Endothelial cell of umbilical vein (primary cell): ENCODE measurements at places on chromosomes 4 and X.
A peak's percentile ranks its signal among the peaks of the same experiment; 100 is the strongest.

DNA sequence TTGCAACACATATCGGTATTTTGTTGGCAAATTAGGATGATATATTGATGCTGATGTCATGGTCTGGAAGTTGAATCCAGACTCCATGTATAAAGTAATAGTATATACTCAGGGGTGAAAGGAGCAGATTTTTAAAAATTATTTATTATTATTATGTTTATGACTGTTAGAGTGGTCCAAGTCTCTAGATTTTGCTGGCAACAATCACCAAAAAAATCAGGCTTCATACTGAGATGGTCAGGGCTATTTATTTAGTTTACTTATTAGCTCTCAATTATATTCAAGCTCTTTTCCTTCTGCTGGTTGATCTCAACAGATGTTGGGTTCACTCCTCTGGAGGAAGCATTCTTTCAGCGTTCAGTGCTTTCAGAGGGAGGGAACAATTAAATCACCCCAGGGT lies 73.9 kb upstream of the VCX3B start:
- DNase-seq = no peak

- no peak for DNase-seq
Measured at GRCh38 chr4:173556398-173557131, 26.5 kb upstream of the HAND2 start.

DNA sequence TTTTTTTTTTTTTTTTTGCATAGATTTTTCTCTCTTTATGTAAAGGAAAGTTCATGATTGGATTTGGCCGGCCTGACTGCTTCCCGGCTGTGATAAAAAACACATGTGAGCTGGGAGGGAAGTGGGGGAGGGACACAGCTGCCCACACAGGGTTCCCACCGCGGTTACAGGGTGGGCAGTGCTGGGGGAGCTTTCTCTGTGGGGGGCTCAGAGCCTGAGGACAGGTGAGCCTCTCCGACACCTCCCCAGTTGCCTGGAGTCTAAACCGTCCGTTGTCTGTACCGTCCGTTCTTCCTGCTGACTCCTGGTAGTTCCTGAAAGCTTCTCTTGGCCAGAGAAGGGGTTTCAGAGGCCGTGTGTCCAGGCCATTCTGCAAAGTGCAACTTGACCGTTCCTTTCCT lies 21.8 kb downstream of the SHOX start:
- no peak for DNase-seq

DNA sequence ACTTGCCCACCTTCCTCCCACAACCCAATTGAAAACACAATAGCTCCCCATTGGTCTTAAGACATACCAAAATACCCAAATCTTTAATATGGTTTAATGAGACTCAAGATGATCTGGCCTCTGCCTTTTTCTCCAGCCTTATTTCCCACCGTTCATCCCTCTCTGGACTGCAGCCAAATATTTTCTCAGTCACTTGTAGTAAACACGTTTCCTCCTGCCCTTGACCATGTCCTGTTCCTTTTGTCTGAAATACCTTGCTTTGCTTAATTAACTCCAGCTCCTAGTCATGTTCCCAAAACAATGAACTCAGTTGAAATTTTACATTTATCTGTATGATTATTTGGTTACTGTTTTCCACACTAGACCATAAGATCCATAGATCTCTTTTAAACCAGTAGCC lies 8.4 kb upstream of the NUP54 start:
- peak; percentile 75 for DNase-seq

- no peak for DNase-seq
Measured at GRCh38 chrX:129634541-129634940, 20.2 kb downstream of the APLN start.

DNA sequence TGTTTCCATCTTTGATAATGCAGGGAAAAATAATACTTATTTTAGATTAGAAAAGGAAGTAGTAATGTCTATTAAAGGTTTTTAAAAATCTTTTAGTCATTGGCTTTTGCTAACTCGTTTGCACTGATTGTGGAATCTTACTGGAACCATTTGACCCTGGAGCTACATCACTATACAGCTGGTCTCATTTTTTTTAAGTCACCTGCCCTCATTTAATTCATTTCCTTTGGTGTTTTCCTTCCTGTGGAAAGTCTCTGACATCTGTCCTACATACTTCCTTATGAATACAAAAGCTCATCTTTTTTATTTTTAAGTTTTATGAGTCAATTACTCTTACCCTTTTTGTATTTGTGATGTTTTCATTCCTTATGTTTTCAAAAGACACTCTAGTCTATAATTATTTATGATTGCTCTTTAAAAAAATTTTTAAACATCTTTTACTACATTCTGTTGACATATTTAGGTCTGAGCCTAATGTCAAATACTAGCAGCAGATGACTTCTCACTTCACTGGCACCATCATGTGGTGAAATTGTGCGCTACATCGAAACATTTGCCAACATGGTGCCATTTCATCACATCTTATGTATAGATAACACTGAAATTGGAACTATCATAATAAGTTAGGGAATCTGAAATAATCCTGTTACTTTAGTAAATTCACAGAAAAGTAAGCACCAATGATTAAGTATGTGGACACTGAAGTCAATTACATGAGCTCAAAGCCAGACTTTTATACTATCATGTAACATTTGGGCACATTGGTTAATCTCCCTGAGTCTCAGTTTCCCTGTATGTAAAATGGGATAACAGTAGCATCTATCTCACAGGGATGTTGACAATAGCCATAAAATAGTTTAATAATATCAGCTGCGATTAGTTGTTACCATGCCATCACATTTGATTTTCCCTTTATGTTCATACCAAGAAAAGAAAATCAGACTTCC lies 9.4 kb upstream of the MMAA start:
- peak; percentile 91 for DNase-seq

DNA sequence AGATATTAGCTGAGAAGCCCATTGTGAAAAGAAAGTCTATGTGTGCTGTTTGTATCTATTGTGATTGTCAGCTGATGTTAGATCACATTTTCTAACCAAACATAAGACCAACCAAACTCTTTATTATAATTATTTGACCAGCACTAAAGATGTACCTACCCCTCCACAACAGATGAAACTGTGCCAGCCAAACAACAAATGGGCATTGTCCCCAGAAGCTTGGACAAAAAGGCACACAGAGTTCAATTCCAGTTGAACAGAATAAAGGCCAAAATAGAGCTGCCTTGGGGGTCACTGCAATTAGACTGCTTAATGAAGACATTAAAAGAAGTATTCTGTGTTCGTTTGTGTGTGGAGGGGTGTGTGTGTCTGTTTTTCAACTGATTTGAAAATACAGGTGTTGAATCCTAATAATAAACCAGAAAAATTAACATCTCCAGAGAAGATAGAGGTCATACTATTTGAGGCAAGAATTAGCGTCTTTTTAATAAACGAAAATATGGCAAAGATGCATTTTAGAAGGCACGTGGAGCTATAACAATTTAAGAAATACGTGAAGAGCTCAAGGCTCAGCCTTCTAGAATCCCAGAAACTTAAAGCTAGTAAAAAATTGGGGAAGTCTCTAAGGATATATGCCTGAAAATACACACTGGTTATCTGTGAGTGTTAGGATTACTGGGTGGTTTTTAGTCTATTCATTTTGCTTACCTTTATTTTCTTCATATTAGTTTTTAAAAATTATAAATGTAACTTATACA lies 2.2 kb downstream of the SPP1 start:
- no peak for DNase-seq

DNA sequence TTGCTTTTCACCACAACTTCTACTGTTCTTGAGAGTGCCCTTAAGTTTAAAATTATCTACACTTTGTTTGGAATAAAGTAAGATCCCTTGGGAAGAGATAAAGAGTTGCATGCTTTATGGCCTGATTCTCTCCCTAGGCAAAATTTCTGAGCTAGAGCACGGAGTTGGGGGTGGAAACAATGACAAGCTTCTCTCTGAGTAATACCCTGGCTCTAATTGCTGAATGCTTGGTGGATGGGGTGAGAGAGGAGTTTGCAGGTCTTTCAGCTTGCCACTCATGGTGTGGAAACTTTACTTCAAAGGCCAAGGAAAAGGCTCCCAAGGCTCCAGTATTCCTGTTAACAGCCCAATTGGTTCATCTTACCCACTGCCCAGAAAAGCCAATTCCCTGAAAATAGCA lies 26.1 kb upstream of the PRDM8 start:
- no peak for DNase-seq

GRCh38 chr4:169906104-169906503 lies 120.1 kb downstream of the MFAP3L start:
- DNase-seq = no peak

DNA sequence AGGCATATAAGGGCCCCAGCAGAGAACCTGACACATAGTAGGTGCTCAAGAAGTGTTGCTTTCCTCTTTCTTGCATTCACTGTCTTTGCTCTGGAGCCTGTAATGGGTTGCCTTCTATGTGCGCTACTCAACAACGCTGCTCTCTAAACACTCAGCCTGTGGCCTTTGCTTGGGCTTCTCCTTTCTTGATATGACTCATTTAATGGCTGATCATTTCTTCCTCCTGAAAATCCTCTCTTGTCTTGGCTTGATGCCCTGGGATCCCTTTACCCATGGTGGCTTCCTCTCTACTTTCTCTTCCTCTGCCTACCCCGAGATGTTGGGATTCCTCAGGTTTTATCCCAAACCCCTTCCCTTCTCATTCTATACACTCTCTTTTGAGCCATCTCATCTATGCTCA lies 19.9 kb upstream of the PJA1 start:
- no peak for DNase-seq

- DNase-seq = no peak
Measured at GRCh38 chr4:67725132-67725531, 24.2 kb upstream of the UBA6 start.

- DNase-seq = no peak
Measured at GRCh38 chr4:76339364-76339763, 32.8 kb downstream of the STBD1 start.
